Stimulated activated CD4-positive, alpha-beta T cell treated with anti-CD3 and anti-CD28 coated beads, Interleukin-2, amount 100 ng/mL, for 4 hours (primary cell): ENCODE measurements at places on chromosomes 2 and 18.

GRCh38 chr18:56945171-56946083 is 201.5 kb upstream of the BOD1L2 start:
- DNase-seq: no peak

DNA sequence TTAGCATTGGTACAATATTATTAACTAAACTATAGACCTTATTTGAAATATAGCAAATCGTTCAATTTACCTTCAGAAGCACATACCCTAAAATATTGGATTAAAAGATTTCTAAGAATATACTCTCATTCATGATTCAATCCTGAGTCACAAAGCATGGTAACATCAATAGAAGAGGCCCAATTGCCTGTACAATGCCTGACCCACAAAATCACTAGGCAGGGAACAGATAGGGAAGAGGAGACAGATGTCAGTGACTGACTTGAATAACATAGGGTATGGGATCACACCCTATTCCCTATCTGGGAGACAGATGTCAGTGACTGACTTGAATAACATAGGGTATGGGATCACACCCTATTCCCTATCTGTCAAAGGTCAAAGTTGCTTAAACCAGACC is 611.6 kb upstream of the VRK2 start:
- DNase-seq: no peak

DNA sequence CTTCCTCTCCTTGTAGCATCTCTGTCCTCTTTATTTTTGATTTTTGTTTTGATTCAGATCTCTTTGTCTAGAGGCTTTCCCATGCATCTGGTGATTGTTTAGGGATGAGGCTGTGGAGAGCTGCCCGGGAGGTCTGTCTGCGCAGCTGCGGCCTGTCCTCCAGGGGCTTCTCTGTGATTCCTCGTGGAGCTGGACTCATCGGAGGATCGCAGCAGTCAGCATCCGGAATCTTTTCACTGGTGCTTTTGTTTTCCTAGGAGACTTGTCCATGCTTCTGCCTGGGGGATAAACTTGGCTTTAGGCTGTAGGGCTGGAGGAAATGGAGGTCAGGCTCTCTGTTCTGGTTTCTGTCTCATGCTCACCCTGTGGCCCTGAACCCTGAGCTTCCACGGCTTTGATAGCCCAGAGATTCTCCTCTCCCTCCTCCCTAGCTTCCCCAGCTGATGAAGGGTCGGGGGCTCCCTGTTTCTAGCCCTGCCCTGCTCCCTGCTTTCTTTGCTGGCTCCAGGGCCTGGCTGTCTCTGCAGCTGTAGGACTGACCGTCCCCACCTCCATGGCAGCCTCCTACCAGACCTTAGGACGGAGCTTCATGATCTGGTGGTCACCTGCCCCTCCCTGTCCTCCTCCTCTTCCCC is 35.5 kb downstream of the ZNF532 start:
- DNase-seq: no peak

DNA sequence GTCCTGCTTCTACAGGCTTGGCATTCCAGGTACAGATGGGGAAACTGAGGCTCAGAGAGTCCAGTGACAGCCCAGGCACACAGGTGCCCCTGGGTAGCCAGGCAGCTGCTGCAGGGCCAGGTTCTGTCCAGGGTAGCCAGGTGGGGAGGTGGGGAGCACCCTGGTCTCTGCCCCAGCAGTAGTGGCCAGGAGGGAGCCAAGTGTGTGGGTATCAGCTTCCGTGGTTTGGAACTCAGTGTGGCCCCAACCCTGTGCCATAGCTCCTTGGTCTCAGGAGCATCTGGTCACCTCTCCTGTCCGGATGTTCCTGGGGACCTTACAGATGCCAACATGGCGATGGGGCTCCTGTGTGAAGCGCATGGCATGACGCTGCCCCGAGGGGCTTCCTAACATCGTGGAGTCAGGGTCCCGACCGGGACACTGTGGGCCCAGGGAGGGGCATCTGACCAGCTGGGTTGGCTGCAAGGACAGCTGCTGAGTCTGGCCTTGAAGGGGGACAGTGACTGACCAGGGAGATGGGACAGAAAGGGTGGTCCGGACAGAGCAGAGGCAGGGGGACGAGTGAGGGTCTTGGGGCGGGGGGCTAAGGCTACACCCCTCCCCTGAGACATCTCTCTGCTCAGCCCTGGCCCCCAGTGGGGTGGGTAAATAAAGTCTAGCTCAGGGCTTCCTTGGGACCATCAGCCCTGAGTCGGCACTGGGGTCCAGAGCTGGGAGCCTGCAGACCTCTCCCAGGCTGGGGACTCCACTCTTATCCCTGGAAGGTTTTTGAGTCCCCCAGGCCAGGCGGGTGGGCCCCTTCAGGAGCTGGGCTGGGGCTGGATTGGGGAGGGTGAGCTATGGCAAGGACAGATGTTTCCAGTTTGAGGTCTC is 76.0 kb upstream of the SMAD7 start:
- DNase-seq: no peak
